ENCODE measurements at places on chromosomes 3 and 15. TPM values are rescaled to one million over a fixed set of nuclear protein-coding genes. Genes with fewer than 3 reads are reported as not detected.
A peak's percentile ranks its signal among the peaks of the same experiment; 100 is the strongest.

GRCh38 chr3:9500108-9501050, 53.2 kb downstream of the LHFPL4 start:
- H3K27ac ChIP-seq = no peak overlapping the region
- H3K27me3 ChIP-seq = peaks cover 15% of the 10 kb centered on the region
- peak overlapping the region; percentile 52 for H3K4me3 ChIP-seq
- DNase-seq = no peak

The SLCO2A1 gene
- 0.82 TPM for total RNA-seq

The IFT57 gene
- total RNA-seq = 22.4 TPM

- peaks cover 39% of the 10 kb centered on the region for H3K27me3 ChIP-seq
- H3K4me3 ChIP-seq = no peak overlapping the region
- H3K4me1 ChIP-seq = no peaks in the 10 kb centered on the region
- H3K27ac ChIP-seq = no peak overlapping the region
- H3K36me3 ChIP-seq = no peaks in the 10 kb centered on the region
- DNase-seq = no peak
Measured at GRCh38 chr3:10722911-10723310, 93.1 kb upstream of the SLC6A11 start.

The NPAP1 gene
- not detected for total RNA-seq

Measured in chondrocyte (in vitro differentiated cells).